Activated naive CD8-positive, alpha-beta T cell treated with anti-CD3 and anti-CD28 coated beads for 36 hours (primary cell): ENCODE measurements at places on chromosomes 7 and 10.

DNA sequence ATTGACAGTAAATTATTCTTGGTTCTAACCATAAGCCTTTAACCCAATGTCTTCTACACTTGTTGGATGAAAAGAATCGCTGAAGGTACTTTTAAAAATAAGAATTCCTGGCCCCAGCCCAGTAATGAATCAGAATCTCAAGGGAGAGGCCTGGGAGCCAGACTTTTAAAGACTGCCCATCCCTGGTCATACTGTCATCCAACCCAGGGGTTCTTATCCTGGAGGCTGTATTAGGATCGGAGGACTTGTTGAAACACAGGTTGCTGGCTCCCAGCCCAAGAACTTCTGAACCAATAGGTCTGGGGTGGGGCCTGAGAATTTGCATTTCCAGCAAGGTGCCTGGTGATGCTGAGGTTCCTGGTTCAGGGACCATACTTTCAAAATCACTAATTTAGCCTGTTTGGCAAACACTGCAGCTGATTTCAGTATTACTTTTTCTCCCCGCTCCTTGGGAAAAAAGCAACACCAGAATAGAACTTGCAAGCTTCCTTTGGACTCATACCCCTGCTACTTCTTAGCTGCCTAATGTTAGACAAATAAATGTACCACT lies 79.5 kb upstream of the FAM133B start:
- DNase-seq, result no peak

GRCh38 chr10:92164036-92164696 lies 126.7 kb downstream of the CPEB3 start:
- DNase-seq, result no peak

GRCh38 chr10:87504640-87505365 lies at the start of gene MINPP1:
Gene MINPP1 (plus strand): TSS chr10:87504893. CDS start chr10:87504916, 23 bp downstream.
- DNase-seq, result peak; percentile 91

DNA sequence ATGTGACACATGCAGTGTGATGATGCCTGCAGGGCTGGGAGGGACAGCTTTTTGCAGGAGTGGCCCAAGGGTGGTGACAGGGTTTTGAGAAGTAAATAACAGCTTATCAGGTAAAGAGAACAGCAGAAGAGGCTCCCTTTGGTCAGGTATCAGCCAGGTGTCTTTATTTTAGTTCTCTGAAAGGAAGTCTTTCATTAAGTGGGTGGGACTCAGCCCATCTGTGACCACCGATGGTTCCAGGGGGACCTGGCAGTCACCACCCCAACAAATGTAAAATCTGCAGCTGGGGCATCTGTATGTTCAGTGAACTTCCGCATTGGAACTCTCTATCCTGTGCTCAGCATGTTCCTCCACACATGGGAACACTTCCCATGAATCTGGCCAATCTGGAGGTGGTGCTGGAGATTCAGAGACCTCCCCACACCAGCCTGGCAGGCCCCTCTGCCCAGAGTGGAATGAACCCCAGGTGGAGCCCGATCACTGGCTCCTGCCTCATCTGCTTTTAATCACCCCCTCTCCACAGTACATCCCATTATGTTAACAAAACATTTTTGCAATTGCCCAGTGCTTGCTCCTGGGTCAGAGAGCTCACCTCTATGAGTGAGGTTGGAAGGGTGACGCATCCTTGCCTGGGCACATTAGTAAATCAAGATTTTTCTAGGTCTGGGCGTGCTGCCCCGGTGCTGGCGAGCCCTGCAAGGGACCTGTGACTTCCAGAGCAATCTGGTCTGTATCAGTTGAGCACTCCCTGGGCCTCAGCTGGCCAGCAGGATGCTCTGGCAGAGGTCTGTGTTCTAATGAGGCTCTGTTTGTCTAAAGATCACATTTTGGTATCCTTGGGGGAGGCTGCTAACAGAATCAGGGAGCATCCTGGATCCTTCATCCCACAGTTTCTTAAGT lies 140.4 kb upstream of the GDF10 start:
- DNase-seq, result no peak

DNA sequence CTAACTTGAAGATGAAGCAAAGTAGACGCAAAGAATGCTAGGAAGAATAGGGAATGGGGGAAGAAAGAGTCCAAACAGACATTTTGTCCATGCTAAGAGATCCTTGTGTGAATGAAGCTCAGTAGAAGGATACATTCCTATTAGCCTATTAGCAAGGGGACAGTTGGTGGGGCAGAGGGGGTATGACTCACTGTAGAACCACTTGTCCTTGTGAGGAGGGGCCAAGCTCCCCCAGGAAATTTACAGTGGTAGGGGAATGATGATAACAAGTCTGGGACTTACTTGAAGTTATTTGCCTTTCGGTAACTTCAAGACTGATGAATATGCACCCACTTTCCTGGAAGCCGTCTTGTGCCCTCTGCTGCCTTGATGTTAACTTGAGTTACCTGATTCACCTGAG lies 17.2 kb upstream of the SYPL1 start:
- no peak for DNase-seq

GRCh38 chr10:16681521-16681920 lies 135.7 kb downstream of the RSU1 start:
- DNase-seq, result no peak

GRCh38 chr10:97842656-97843280 lies 6.9 kb upstream of the GOLGA7B start:
- DNase-seq, result no peak

- no peak for DNase-seq
These were observed 144.8 kb upstream of the NEBL start for GRCh38 chr10:21041763-21042458.

- no peak for DNase-seq
These were observed 91.2 kb downstream of the LHPP start for GRCh38 chr10:124552691-124553276.

DNA sequence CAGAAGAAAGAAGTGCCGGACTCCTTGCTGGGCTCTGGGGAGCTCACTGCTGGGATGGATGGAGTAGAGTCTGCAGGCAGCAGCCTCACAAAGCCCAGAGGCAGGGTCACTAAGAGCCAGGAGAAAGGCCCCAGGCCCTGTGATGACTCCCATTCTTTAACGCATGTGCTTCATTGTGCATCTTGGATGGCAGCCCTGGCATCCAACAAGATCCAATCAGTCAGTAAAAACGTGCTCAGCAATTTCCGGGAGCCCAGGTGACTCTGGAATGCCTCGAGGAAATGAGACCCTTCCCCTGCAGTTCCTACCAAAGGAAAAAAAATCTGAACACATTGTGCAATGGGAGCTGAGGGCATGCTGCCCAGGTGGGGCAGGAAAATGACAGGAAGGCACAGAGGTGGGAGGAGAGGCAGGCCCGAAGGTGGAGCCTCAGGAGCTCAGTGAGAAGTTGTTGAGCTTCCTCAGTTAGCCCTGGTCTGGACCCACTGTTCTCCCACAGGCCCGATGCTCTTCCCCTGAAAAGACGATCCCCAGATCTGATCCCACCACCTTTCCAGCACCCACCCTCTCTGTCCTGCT lies 60.7 kb upstream of the TMEM72 start:
- DNase-seq, result no peak

GRCh38 chr7:140242057-140243031 lies 65.6 kb upstream of the KDM7A start:
- DNase-seq, result no peak

DNA sequence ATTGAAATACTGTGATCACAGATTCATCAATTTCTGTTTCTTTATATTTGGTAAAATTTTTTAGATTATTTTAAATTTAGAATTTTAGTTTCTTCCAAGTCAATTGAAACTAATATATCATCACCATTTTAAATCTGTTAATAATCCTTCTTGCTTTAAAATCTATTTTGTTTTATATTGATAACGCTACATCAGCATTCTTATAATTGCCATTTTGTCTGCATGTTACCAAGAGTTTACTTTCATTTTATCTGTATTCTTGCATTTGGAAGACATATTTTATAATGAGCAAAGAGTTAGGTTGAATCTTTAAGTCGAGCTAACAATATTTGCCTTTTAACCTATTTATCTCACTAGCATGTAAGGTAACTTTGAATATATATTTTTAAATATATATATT lies 890.6 kb downstream of the DNAJB9 start:
- DNase-seq, result no peak

GRCh38 chr7:32070406-32071360 lies at the start of gene PDE1C:
Gene PDE1C (minus strand): TSS chr7:32070407.
- DNase-seq, result no peak

DNA sequence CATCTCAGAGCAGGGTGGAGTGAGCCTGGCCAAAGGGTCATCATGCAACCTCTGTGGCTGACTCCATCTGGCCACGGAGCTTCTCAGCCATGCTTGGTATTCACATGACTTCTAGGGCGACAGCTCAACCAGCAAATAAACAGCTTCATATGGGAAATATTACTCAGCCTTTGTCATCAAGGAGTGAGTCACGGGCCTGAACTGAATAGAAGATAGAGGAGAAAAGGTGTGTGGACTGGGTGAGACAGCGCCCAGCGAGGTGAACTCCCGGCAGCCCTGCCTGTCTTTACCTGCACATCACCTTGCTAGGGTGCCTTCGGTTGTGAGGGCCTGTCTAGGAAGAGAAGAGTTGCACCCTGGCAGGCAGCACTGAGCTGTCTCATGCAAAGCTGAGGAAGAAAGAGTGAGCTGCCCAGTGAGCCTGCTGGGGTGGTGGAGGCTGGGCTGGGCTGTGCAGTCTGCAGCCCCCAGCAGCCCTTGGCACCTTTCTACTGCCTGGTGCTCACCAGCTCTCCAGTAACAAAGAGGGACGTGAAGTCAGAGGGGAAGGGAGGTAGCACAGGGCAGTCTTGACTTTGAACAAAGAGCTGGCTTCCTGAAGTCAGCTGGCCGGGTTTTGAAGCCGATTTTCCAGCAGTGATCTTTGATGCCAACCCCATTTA lies 114.2 kb downstream of the EGFR start:
- DNase-seq, result peak; percentile 8

DNA sequence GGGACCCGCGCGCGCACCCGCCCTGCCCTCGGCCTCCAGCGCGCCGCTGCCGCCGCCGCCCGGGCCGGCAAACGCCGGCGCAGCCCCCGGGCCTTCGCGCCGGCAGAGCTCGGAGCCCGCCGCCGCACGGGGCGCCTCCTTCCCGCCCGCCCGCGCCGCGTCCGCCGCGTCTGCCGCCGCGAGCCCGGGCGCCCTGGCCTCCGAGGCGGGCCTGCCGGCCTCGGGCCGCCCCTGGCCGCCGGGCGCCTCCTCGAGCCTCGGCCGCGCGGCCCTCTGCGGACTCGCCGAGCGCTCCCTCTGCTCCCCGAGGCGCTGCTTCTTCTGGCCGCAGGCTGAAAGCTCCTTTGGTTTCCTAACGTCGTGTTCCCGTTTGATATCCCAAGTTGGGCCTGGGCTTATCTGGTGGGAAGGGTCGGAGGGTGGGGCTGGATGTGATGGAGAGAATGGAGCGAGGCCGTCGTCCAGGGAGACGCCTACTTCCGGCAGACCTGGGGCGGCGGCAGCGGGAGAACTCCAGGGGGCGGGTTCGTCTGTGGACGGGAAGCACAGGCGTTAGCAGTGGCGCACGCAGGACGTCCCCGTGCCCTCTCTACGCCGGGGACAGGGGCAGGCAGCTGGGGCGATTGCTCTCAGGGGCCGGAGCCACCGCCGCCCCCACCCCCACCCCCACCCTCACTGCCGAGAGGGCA lies 221.0 kb downstream of the PHTF2 start:
- DNase-seq, result peak; percentile 68

DNA sequence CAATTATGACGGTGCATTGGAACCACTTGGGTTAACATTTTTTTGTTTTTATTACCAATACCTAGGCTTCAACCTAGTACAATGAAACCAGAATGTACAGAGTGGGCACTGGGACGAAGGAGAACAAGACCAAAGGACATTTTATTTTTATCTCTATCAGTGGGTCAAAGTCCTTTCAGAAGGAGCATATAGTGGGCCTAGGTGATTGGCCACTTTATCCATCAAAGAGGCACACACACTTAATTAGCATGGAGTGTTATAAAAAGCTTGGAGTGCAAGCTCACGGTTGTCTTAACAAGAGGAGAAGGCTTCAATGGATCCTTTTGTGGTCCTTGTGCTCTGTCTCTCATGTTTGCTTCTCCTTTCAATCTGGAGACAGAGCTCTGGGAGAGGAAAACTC lies at the start of gene CYP2C19:
TSS of gene CYP2C19 (plus strand) at position 289 of the 400 bp plus-strand sequence. CDS start at position 314, 25 bp downstream.
- no peak for DNase-seq

GRCh38 chr10:52221923-52222322 lies 92.2 kb upstream of the DKK1 start:
- no peak for DNase-seq

DNA sequence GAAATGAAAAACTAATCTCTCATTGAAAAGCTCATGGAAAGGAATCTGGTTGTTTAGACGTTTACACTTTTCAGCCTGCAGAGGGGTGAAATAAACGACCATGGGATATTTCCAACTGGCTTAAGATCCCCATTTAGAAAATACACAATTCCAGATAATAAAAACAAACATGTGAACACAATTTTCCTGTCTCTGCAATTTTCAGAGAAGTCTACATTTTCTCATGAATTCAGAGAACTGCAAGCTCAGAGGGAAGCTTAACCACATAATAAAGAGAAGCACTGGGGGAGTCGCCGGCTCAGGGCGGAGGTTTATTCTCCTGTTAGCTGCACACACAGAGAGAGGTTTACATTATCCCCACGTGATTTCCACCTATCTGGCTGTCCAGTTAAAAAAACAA lies 215.2 kb downstream of the FANK1 start:
- DNase-seq, result no peak

GRCh38 chr10:36676321-36676720 lies 449.1 kb upstream of the ANKRD30A start:
- no peak for DNase-seq

DNA sequence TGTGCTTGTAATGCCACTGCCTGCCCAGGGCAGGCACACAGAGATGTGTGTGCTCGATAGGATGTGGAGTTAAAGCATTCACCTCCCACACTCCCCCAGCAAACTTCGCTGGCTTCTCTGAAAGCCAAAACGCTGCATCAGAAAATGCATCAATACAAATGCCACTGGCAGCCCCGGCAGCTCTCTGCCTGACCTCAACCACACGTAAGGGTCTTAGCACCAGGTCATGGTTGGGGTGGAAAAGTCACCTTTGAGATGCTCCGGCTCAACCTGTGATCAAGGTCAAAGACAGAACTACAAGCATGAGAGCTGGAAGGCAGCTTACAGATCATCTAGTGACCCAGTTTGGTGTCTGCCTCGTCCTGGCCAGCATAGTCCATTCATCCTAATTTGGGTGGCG lies 114.4 kb upstream of the NANOS1 start:
- no peak for DNase-seq

DNA sequence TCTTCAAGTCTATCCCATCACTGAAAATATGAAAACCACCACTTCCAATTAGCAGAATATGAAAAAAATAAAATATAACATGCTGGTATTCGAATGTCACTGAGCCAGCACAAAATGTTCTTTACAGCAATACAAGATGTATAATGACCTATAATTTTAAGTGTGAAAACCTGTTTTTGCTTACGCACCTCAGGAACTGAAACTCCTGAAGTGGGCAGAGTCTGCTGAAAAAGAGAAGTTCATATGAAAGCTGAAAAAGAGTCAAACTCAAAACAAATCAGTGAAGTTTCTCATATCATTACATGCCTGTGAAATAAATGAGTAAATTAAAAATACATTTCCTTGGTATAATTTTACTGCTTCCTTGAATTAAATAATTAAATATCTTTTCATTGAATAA lies 272.5 kb downstream of the DGKB start:
- no peak for DNase-seq

- DNase-seq, result peak; percentile 46
These were observed 23.8 kb upstream of the GLCCI1 start for GRCh38 chr7:7944619-7945282.

- DNase-seq, result no peak
These were observed 101.6 kb downstream of the ABLIM1 start for GRCh38 chr10:114556236-114557122.

- DNase-seq, result no peak
These were observed 89.2 kb downstream of the MACC1 start for GRCh38 chr7:20128001-20128400.
